ENCODE measurements at places on chromosomes 16 and 17.

DNA sequence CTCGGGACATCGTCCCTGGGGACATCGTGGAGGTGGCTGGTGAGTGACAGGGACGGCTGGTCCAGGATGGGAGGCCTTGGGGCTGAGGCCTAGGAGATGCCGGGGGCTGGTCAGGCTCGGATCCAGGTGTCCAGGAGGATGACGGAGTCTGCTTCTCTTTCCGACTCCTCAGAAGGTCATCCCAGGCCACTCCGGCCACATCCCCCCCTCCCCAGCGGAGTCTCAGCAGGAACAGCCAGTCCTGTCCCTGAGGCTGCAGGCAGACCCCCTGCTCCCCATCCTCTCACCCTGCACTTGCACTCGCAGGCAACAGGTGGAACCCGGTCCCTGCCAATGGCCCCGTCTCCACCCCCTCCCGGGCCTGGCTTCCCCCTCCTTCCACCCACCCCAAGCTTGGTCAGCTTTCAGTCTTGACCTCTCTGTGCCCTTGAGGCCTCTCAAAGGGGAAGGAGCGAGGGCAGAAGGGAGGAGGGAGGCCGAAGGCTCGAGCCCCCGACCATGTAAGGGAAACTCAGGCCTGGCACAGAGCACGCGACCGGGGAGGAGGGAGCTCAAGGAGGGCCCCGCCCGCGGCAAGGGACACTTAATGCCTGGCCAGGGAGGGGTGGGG is 4.4 kb downstream of the ATP2A1 start:
- DNase-seq, result no peak

GRCh38 chr16:48137822-48138221 is 18.0 kb downstream of the ABCC12 start:
- DNase-seq, result no peak

DNA sequence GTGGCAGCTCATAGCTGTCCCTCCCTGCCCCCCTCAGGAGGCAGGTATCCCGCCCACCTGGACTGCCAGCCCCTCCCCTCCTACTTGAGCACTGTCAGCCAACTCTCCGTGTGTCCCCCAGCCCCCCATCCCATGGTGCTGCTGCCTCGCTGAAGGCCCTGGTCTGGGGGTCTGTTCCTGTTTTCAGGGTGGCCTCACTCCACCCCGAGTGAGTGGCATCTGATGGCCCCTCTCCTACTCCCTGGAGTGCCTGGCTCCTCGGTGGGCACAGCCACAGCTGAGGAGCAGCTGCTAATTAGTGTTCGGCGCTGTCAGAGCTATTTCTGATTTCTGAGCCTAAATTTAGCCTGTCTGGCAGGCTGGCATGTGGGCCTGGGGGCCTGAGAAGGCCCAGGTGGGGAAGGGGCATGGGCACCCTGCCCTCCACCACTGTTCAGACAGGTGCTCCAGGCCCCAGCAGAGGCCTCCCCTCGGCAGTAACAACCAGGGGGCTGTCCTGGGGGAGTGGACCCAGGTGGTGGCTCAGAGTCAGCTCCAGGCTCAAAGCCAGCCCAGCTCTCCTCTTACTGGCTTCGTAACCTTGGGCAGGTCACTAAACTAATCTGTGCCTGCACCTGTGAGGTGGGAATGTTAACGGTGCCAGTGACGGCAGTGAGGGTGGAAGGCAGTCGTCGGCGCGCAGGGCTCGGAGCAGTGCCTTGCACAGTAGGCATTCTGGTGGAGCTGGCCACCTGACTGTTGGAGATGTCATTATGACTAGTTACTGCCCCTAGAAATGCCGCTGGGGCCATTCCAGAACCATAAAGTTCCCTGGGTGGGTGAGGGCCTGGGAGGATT is 6.5 kb downstream of the FMNL1 start:
- DNase-seq, result no peak

GRCh38 chr17:1797323-1797722 is 32.4 kb downstream of the SMYD4 start:
- DNase-seq, result no peak

DNA sequence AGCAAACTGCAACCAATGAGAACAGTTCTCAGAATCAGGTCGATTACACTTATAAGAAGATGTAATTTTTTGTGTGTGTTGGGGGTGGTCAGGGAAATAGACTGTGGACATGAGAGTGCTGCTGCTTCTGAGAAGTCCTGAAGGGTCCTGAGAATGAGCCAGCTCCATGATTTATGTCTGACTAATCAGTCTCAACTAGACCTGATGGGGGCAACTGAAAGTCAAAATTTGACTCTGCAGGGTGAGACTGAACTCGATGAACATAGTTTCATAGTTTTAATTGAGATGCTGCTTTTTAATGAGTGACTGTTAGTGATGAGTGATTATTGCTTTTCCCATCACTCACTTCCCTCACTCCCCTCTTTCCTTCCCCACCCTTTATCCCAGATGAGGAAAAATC is 37.3 kb downstream of the SMARCE1 start:
- no peak for DNase-seq

- peak; percentile 86 for DNase-seq
Measured at GRCh38 chr16:85350973-85351372, 238.7 kb upstream of the CIBAR2 start.

DNA sequence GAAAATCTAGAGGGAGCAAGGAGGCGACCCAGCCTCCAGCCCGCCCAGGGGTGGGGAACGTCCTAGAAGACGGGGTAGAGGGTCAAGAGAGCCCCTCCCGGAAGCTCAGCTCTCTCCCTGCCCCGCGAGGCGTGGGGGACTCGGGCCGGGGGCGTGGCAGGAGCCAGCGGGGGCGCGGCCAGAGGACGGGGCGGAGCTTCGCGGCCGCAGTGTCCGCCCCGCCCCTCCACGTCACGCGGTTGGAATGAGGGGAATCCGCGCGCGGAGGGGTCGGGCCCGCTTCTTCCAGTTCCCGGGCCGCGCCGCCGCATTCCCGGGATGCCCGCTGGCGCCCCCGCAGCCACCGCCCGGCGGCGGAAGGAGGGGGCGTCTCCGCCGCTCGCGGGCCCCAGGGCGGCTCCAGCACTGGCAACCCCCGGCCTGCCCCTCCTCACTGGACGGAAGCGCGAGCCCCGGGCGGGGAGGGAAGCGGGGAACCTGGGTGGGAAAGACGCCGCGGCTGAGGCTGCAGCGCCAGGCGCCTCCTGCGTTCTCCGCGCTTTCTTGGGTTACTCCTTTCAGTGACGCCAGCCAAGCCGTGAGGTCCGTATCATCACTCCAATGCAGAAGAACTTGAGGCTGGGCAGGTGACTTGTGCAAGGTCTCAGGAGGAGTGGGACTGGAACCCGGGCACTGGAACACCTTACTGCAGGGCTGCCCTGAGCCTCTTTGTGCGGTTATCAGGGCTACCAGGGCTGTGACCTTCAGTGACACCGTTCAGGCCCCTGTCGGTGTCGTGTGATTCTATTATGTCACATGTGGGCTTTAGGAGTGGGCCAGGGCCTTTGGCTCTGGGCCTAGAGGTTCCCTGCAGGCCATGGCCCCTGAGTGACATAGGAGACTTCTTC is 4.3 kb downstream of the MYO1C start:
- peak; percentile 74 for DNase-seq

- DNase-seq, result no peak
Measured at GRCh38 chr17:40095944-40096791, 4.2 kb downstream of the NR1D1 start.

- DNase-seq, result peak; percentile 75
Measured at GRCh38 chr16:4679850-4680636, 13.3 kb upstream of the NUDT16L1 start.

DNA sequence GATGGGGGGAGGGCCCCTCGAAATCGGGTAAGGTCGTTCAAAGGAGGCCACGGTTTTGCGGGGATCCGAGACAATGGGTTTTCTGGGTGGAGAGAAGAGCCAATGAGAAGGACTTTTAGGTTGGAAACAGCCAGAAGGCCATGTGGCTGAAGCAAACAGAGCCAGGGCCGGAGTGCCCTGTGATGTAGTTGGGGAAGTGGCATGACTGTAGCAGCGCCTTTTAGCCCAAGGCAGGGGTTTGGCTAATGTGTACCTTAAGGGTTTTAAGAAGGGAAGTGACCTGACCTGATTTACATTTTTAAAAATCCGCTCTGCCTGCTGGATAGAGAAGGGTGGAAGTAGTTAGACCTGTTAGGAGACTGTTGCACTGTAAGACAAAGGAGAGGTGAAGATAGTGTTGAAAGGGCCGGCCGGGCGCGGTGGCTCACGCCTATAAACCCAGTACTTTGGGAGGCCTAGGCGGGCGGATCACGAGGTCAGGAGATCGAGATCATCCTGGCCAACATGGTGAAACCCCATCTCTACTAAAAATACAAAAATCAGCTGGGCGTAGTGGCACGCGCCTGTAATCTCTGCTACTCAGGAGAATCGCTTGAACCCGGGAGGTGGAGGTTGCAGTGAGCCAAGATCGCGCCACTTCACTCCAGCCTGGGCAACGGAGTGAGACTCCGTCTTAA is 1.0 kb downstream of the LYRM1 start:
- DNase-seq, result peak; percentile 49

- no peak for DNase-seq
Measured at GRCh38 chr16:54075446-54075845, 211.1 kb downstream of the IRX3 start.

GRCh38 chr16:20803561-20804214 is 2.6 kb downstream of the ERI2 start:
- no peak for DNase-seq

DNA sequence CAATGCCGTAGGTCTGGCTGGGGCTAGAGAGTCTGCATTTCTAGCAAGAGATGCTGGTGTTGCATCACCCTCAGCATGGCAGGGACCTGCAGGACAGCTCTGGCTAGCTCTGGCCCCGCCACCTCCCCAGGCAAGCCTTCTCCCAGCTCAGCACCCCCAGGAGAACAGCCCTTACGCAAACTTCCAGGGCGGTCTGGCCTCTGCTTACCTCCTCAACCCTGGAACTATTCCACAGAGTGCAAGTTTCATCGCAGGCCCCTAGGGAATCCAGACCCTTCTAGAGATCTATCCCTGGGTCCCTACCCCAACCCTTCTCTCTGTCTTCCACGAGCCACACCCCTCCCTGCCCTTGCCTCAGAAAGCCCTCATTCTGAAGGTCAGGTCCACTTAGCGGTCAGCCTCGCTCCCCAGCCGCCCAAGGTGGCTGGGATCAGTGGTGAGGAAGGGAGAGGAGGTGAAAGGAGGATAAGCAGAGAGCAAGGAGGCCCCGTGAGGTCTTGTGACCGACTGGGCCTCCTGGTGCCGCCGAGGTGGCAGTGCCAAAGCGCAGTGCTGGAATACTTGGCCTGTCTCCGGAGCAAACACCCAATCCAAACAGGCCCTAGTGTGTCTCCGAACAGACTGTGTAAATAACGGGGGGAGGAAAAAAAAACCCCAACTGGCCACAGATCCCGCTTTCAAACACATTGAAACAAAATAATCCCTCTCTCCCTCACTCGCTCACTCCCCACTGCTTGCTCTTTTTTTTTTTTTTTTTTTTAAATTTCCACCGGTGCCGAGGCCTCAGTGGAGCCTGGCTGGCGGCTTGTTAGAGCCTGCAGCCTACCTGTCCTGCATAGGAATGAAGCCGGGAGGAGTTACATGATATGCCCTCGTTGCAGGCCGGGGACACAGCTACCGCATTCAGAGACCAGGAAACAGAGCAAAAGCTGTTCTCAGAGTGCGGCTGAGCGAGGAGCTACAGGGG is 380.9 kb downstream of the SOX9 start:
- peak; percentile 63 for DNase-seq

DNA sequence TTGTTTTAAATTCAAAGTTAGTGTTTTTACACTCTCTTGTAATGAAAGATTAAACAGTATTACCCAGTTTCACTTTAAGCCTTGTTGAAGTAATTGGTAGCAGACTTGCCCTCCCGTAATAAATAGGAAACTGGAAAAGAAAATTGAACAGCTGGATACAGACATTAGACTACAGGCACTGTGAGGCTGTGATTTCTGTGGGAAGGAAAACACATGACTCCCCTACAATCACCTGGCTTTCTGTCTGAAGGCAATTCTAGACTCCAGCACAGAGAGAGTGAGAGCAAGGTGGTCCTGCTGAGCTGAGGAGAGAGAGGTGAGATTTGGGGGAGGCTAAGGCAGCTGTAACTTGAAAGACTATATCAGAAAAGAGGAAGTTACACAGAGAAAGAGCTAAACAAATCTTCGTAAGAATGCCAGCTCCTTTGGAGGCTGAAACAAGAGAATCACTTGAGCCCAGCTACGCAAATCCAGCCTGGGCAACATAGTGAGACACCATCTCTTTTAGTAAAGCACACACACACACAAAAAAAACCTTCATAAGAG is 57.8 kb upstream of the CDYL2 start:
- DNase-seq, result no peak

DNA sequence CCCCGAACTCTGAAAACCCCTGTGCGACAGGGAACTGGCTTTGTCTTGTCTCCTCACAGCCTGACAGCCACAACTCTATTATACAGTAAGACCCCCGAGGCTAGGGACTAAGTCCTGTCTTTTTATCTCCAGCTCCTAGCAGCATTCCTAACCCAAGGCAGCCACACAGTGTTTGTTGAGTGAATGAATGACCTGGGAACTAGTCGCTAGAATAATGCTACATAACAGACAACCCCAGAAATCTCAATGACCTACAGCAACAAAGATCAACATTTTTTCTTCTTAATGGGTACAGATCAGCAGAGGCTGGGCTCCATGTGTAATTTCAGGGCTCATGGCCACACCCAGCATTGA is 71.4 kb upstream of the TNRC6C start:
- no peak for DNase-seq

- no peak for DNase-seq
Measured at GRCh38 chr16:424623-425081, 797 bp upstream of the RAB11FIP3 start.

DNA sequence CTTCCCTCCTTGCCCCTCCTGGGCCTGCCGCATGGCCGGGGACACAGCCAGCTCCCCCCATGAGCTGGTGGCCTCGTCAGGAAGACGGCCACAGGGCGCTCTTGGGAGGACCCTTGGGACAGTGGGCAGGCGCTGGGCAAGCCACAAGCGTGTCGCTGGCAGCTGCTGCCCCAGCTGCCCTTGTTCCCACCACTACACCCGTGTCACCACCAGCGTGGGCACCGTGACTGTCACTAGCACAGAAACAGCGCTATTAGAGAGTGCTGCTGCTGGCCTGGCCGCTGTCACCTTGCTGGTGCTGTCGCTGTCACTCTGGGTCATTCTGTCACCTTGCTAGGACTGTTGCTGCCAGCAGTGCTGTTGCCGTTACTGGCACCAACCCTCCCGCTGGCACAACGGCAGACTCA is 47.2 kb downstream of the ZFPM1 start:
- no peak for DNase-seq

DNA sequence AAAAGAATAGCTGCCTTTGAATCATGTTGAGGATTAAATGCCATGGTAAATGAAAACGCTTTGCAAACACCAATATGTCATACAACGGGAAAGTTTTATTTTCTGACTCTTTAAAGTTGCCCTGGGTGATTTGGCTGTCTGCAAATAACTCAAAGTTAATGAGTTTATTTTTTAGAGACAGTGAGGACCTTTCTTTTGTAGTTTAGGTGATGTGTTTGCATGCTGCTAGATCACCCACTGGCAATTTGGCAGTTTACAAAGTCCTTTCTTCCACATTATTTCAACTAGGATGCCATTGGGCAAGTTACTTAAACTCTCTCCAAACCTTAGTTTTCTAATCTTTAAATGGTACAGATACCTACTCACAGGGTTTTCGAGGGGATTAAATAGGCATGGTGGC is 37.8 kb downstream of the GDE1 start:
- DNase-seq, result peak; percentile 40

GRCh38 chr17:77459018-77459755 is 318.4 kb downstream of the SEC14L1 start:
- no peak for DNase-seq

Measured in T47D (cell line).